ENCODE measurements at places on chromosomes 3 and 15.

GRCh38 chr3:155228676-155229075 is 64.8 kb downstream of the STRIT1 start:
- no peaks in the 10 kb centered on the region for H3K27me3 ChIP-seq
- no peak for DNase-seq
- no peak overlapping the region for H3K27ac ChIP-seq

DNA sequence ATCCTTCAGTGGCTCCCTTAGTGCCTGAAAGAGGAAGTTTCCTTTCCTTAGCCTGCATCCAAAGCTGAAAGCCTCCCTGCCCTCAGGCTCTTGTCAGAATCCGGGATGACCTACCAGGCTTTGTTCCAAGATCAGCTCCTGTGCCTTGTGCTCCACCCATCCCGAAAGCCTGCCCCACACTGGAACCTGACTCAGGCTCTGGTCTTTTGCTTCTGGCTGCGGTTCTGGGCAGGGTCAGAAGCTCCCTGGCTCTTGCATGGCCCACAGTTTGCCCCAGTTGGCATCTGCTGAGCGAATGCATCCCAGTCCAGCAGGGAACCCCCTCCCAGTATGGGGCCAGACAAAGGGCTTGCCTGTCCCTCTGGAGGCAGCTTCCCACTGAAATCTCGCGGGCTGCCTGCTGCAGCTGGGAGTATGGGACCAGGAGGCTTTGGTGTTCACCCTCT is 25.9 kb upstream of the KIF23 start:
- no peaks in the 10 kb centered on the region for H3K36me3 ChIP-seq
- H3K27me3 ChIP-seq = no peaks in the 10 kb centered on the region
- no peak overlapping the region for H3K4me3 ChIP-seq
- H3K4me1 ChIP-seq = no peaks in the 10 kb centered on the region

- H3K27ac ChIP-seq = peak overlapping the region; percentile 61
- no peaks in the 10 kb centered on the region for H3K27me3 ChIP-seq
- H3K36me3 ChIP-seq = no peaks in the 10 kb centered on the region
- peaks cover 3% of the 10 kb centered on the region for H3K4me1 ChIP-seq
Measured at GRCh38 chr3:186413615-186414415, 51.8 kb upstream of the DGKG start.

DNA sequence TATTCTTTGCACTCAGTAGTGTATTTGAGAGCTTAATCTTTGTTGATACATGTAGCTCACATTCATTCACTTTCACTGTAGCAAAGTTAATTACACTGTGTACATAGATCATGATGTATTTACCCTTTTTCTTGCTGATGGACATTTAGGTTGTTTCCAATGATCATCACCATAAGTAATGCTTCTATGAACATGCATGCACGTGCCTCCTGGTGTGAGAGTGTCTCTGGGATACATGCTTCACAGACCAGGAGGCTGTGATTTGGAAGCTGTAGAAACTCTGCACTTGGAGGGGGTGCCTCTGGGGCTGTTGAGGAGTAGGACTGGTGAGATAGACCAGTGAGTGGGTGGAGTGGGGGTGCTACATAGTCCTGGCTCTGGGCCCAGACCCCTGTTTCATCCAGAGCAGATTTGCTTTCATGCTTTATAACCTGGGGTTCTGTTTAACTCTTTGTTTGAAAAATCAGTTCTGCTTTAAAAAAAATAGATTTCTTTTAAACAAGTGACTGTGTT is 18.2 kb upstream of the SMAD3 start:
- DNase-seq = no peak
- no peak overlapping the region for H3K27ac ChIP-seq
- H3K4me1 ChIP-seq = peaks cover 41% of the 10 kb centered on the region
- no peak overlapping the region for H3K4me3 ChIP-seq
- no peaks in the 10 kb centered on the region for H3K27me3 ChIP-seq

DNA sequence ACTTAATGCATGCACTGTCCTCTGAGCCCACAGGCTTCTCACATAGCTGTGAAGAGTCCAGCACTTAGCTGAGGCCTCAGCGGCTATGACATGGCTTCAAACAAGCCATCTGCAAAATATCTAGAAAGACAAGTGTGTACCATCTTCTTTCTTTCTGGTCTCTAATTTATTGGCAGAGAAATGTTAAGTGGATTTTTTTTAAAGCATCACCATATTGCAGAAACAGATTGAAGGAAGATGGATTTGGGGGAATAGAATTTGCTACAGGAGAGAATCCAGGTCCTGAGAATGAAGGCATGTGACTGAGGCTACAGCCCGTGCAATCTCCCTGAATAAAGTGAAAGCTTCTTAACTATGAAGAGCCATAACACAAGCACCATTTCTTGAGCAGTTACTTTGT is 567.3 kb downstream of the PDCD6IP start:
- DNase-seq = no peak
- H3K36me3 ChIP-seq = no peaks in the 10 kb centered on the region
- H3K27ac ChIP-seq = no peak overlapping the region
- no peaks in the 10 kb centered on the region for H3K27me3 ChIP-seq

DNA sequence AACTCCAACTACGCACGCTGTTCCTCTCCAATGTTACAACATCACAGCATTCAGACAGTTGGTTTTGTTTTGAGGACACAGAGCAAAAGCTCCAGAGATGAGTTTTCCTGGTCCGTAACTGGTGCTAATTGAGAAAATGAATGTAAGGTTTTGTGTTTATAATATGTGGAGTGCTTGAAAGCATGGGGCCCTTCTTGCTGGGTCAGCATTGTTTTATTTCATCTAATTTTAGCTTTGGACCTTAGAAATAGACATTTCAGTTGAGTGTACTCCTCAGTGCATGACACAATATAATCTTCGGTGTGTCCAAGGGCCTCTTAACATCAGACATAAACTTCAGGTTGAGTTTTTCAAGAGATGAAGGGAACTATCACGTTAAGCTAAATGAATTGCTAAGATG is 37.1 kb downstream of the ANAPC13 start:
- no peak overlapping the region for H3K4me3 ChIP-seq
- H3K27me3 ChIP-seq = no peaks in the 10 kb centered on the region
- no peak overlapping the region for H3K27ac ChIP-seq

DNA sequence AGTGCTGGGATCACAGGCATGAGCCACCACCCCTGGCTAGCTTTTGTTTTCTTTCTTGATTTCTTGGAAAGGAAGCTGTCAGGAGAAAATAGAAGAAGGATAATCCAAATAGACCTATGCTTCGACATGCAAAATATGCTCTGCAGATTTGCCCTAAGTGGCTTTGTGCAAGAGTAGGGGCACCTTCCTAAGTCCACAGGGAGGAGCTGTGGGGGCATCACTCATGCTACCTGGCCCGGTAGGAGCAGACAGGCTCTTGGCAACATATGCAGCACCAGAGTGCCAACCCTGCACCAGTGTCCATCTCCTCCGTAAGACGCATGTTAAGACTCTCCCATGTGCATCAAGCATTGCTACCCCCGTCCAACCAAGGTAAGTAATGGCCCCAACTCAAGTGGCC is 190.7 kb upstream of the UBE2E1 start:
- H3K4me3 ChIP-seq = no peak overlapping the region
- no peaks in the 10 kb centered on the region for H3K27me3 ChIP-seq
- H3K4me1 ChIP-seq = peaks cover 21% of the 10 kb centered on the region
- no peak for DNase-seq
- H3K36me3 ChIP-seq = no peaks in the 10 kb centered on the region

- H3K27ac ChIP-seq = no peak overlapping the region
- DNase-seq = no peak
- no peak overlapping the region for H3K4me3 ChIP-seq
- no peaks in the 10 kb centered on the region for H3K36me3 ChIP-seq
Measured at GRCh38 chr3:113912552-113913236, 35.1 kb upstream of the ZDHHC23 start.

DNA sequence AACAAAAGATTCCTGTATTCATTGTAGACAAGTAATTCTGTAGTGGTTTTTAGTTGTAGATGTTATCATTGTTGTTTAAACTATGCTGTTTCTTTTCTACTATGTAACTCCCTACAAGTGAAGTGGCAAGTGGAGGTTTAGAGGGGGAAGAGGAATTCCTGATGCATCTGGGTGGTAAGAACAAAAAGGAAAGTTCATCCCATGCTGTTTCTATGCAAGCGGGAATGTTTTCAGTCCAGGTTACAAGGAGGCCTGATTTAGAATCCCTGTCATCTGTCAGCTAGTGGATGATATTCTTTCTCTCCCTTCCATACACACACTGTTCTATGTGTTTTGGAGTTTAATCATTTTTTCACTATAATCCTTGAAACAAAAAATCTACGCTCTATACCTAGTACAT is 67.4 kb downstream of the IMPG2 start:
- peaks cover 77% of the 10 kb centered on the region for H3K4me1 ChIP-seq
- no peaks in the 10 kb centered on the region for H3K36me3 ChIP-seq
- no peak for DNase-seq
- H3K27me3 ChIP-seq = no peaks in the 10 kb centered on the region
- peak overlapping the region; percentile 22 for H3K27ac ChIP-seq

DNA sequence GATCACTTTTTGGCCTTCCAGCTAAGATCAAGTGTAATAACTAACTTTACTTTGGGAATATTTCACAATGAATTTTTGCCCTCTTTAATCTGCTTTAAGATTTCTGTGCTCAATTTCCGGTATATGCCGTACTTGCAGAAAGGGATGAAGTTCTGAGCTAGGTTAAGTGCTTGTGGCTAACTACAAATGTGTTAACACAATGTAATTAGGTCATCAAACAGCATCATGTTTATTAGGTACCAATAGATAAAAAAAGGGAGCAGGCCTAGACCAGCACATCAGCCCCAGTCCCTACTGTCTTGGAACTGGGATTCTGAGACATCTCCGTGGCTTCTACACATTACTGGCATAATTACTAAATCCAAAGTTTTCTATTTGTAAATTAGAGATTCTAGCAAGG is 932.7 kb upstream of the CFAP20DC start:
- H3K4me1 ChIP-seq = no peaks in the 10 kb centered on the region
- no peak overlapping the region for H3K4me3 ChIP-seq
- H3K27ac ChIP-seq = no peak overlapping the region
- no peaks in the 10 kb centered on the region for H3K36me3 ChIP-seq

- no peak overlapping the region for H3K4me3 ChIP-seq
- no peaks in the 10 kb centered on the region for H3K27me3 ChIP-seq
- peaks cover 9% of the 10 kb centered on the region for H3K36me3 ChIP-seq
- no peak overlapping the region for H3K27ac ChIP-seq
- no peak for DNase-seq
Measured at GRCh38 chr15:78050441-78050809, 27.1 kb downstream of the TBC1D2B start.

DNA sequence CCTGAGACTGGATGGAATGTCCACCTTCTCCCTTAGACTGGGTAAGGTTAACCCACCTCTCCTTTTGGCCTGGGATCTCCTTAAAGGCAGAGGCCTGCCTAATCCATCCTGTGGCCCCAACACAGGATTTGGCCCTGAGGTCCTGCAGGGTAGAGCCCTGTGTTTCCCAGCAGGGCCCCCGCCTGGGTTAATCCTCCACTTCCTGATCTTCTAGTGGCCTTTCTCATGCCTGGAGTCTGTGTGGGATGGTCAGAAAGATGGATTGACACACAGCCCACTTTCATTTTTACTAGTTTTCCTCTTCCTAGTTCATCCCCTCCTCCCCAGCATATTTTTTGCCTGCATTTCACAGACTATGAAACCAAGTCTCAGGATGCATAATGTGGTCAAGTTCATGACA is 48.9 kb upstream of the SLC6A6 start:
- H3K36me3 ChIP-seq = no peaks in the 10 kb centered on the region
- H3K27me3 ChIP-seq = no peaks in the 10 kb centered on the region
- H3K4me3 ChIP-seq = no peak overlapping the region

- no peak overlapping the region for H3K27ac ChIP-seq
- no peak overlapping the region for H3K4me3 ChIP-seq
- no peaks in the 10 kb centered on the region for H3K36me3 ChIP-seq
- no peak for DNase-seq
Measured at GRCh38 chr3:140765246-140765645, 87.4 kb downstream of the TRIM42 start.

DNA sequence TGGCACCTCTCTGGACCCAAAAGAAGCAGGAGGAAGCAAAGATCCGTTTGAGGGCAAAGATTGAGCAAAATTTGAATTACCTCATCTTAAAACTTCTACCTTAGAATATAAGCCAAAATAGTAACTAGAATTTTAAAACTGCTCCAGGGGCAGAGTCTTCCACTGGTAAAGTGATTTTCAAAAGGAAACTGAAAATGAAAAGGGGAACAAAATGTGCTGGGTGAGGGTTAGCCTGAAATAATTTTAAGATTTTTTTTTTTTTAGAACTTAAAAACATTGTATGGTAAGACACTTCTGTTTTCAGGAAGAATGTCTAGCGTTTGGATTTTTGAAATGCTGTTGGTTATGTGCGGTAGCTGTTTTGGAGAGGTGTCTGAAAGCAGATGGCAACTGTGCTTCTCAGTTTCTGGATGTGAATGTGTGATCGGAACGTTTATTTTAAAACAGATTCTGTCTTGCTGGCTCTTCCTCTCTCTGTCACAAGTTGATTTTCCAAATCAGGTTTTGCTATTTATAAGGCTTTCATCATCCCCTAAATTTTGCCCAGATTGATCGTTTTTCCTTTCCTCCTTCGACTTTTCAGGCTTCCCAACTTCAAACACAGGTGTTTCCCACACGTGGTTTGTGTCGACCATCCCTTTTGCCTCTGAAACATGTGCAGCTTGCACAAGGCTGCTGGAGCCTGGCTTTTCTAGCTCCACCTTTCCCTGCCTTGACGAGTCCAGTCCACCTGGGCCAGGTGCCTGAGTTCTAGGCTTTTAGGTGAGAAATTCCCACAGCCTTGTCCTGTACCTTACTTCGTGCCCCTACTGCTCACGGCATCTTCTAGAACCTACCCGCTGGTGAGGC is 3.3 kb downstream of the LRRK1 start:
- no peaks in the 10 kb centered on the region for H3K27me3 ChIP-seq
- peaks cover 13% of the 10 kb centered on the region for H3K4me1 ChIP-seq
- no peak overlapping the region for H3K27ac ChIP-seq
- DNase-seq = no peak

DNA sequence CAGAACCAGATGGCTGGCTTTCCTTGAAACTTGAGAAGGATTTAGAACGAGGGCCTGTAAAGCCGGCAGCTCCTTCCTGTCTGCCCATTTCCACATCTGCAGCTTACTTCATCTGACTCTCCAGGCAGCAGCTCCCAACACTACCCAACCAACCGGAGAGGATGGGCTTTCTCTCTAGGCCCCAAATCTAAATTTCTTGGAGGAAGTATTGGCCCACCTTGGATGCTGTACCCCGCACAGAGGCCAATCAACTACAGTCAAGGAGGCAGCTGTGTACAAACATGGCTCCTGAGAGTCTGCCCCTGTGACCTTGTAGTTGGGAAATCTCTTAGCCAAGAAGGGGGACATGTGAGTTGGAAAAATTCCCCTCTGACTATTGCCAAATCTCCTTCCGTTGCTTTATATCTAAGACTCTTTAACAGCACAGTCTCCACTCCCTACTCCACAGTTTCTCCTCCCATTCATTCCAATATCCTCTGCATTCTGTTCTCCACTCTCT is 8.0 kb upstream of the ACAP2 start:
- no peak overlapping the region for H3K27ac ChIP-seq
- H3K4me1 ChIP-seq = no peaks in the 10 kb centered on the region
- H3K36me3 ChIP-seq = no peaks in the 10 kb centered on the region
- DNase-seq = no peak
- H3K4me3 ChIP-seq = no peak overlapping the region
- no peaks in the 10 kb centered on the region for H3K27me3 ChIP-seq

DNA sequence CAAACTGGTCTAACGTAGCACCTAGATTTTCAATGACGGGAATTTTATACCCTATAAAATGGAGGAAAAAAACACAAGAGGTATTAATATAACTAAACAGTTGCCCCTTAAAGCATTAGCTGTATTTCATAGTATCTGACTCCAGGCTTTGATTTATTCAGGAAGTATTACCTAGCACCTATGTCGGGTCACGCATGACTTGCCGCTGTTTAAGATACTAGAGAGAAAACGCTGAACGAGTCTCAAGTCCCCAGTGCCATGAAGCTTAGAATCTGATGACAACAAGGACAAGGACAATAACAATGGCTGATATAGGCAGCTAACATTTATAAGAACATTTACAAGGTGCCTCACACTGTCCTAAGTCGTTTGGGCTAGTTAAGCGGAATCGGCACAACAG is 1.9 kb downstream of the SNRPA1 start:
- no peaks in the 10 kb centered on the region for H3K36me3 ChIP-seq
- H3K27me3 ChIP-seq = no peaks in the 10 kb centered on the region
- no peak for DNase-seq
- H3K27ac ChIP-seq = no peak overlapping the region
